Cardiac septum (tissue), 1 donor: ENCODE measurements at places on chromosomes 12 and 14. TPM values are rescaled to one million over a fixed set of nuclear protein-coding genes. Genes with fewer than 3 reads are reported as not detected.
A peak's percentile ranks its signal among the peaks of the same experiment; 100 is the strongest.

FOXM1 gene
- 0.24 TPM for total RNA-seq

MAP3K9 gene
- 1.5 TPM for total RNA-seq

- DNase-seq = no peak
Observed at GRCh38 chr14:47167402-47167801, 508.0 kb downstream of the MDGA2 start.

GRCh38 chr14:91778217-91778616 is 46.3 kb upstream of the CATSPERB start:
- no peak for DNase-seq

PPP4R3A gene
- 45.5 TPM for total RNA-seq

- no peak for DNase-seq
Observed at GRCh38 chr14:106134886-106135285, 608.5 kb downstream of the TMEM121 start.

PARPBP gene
- 0.51 TPM for total RNA-seq

DNA sequence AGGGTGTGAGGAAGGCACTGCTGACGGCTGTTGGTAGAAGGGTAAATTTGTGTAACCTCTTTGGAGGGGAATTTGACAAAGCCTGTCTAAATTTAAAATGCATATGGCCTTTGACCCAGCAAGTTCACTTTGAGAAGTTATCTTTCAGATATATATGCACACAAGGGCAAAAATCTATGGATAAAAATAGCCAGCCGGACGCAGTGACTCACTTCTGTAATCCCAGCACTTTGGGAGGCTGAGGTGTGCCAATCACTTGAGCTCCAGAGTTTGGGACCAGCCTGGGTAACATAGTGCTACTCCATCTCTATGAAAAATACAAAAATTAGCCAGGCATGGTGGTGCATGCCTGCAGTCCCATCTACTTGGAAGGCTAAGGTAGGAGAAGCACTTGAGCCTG is 13.4 kb downstream of the UBC start:
- DNase-seq = no peak

DNA sequence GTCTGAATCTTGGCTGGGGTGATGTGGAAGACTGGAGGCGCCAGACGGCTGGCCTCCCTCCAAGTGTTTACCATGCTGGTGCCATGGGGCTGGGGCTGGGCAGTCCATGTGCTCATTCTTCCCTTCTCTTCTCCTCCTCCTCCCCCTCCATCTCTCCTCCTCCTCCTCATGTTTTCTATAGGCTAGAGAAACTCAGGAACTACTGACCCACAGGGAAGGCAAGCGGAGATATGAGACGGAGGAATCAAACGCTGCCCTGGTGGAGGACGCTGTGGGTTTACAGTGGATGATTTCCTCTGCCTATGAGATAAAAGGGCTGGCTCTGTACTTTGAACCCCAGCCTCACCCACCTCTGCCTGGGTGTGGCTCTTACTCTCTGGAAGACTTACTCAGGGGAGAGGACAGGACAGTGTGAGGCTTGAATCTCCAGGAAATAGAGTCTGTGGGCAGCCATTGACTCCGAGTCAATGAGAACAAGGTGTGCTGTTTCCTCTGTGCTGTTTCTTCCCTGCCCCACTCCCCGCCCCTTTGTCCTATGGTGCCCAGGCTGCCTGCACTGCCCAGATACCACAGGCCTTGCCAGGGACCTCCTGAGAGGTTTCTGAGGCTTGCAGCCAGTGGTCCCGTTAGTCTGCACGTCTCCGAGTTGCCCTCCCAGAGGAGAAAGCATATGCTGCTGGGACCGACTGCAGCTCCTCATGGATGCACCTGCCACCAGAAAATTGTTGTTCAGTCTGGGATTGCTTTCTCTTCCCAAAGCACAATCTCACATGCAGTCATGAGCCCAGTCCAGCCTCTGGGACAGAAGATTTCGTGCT is 132.6 kb upstream of the ARHGAP5 start:
- DNase-seq = no peak

MSI1 gene
- total RNA-seq = 9.7 TPM

- no peak for DNase-seq
Observed at GRCh38 chr12:113246478-113247122, 25.3 kb downstream of the TPCN1 start.

MANSC1 gene
- total RNA-seq = 9.2 TPM

KLRC1 gene
- total RNA-seq = 0.16 TPM

GRCh38 chr14:89565607-89566006 is 148.6 kb upstream of the FOXN3 start:
- no peak for DNase-seq

- DNase-seq = no peak
Observed at GRCh38 chr12:120581998-120582397, 796 bp upstream of the POP5 start.

DNA sequence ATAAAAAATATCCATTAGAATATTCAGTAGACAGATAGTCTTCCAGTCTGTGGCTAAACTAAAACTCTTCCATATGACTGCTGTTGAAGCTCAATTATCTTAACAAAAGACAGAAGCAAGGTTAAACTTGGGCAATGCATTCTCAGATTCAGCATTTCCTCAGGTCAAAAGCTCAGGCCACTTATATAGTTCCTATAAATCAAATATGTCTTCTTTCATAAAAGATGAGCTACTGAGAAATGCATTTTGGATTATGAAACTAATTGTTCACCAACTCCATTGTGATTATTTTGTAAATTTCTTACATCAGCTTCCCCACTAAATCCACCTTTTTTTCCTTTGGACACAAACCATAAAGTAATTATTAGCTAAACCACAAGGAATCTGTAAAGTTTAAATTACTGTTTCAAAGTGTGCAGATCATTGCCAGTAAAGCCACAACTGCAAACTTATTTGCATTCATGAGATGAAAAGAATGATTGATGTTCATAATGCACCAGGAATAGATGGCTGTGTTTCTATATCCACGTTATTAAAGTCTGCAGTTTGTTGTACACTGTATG is 224.4 kb downstream of the FBXL14 start:
- no peak for DNase-seq

- no peak for DNase-seq
Observed at GRCh38 chr12:122403831-122404230, 18.6 kb downstream of the CLIP1 start.

HAL gene
- 0.22 TPM for total RNA-seq

PLCZ1 gene
- not detected for total RNA-seq

GRCh38 chr14:74712499-74713394 is at the start of the genes AREL1 and FCF1:
TSS of gene AREL1 (minus strand) at chr14:74713080. CDS start at chr14:74685615, 27,465 bp downstream.
TSS of gene FCF1 (plus strand) at chr14:74713144. CDS start at chr14:74713198, 54 bp downstream.
- peak; percentile 92 for DNase-seq

DNA sequence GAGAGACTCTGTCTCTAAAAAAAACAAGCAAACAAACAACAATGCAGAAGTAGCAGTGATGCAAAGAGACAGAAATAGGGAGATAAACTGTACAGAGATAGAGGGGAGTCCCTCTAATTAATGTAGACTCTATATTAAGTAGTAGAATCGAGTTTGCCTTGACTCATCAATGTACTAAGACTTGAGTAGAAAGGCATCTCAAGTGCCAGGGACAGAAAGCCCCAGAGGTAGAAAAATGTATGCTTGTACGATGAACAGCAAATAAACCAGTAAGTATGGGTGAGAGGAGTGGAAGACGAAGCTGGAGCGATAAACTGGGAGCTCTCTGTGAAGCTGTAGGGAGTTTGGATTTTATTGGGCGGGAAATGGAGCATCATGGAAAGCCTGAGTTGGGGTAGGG is 208.2 kb downstream of the SSPN start:
- no peak for DNase-seq

DNA sequence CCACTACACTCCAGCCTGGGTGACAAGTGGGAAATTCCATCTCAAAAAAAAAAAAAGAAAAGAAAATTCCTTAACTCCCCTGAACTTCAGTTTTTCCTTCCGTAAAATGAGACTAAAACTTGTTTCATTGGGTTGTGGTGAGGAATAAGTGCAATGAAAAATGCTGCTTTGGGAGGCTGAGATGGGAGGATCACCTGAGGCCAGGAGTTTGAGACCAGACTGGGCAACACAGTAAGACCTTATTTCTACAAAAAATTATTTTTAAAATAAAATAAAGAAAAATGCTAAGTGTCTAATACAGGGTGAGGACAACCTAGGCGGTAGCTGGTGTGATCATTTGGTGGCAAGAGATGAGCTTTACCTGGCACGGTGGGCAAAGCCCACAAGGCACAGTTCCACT is 6.9 kb downstream of the SMAGP start:
- no peak for DNase-seq

DNA sequence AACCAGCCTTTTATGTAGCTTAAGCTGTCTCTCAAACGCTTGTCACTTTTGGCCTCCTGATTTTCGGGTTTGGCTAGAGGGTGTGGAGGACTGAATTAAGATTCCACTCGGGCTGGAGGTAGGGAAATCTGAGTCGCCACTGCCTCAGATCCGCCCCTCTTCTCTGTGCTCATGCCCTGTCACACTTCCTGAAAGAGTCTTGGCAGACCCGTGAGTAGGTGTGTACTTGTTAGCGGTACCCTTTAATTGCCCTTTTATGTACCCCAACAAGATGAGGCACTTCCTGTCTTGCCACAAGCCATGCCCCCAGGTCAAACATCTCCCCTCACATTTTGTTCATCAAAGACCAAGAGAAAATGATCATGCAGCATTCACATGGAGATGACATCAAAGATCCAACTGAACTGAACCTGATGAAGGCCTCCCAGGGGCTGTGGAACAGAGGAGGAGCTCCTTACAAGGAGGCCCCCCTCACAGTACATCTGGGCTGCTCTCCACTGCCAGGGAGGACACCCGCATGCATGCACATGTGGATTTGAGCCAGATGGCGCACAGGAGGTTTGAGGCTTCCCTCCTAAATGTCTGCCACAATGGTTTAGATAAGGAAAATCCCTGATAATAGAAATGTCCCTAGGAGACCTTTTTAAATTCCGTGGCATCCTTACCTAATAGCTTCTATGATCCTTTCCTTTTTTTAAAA is 86.5 kb upstream of the CDKN3 start:
- DNase-seq = no peak

DNA sequence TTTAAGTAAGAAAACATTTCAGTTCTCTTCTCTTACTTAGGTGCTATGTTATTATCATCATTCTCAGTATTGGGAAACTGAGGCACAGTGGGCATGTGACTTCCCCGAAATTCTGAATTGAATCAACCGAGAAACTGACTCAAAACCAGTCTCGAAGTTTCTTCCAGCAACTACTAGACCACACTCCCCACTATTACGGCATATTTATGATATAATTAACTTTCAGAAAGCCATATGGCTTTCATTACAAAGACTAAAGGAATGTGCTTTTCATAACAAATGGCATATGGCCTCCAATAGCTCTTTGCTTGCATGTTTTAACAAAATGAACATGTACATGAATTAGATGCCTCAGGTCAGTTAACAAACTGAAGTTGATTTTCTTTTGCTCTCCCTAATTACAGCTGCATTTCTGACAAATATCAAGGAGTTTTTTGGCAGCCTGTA is 182.9 kb upstream of the SLC38A2 start:
- no peak for DNase-seq

KLRD1 gene
- total RNA-seq = 1.1 TPM

DNA sequence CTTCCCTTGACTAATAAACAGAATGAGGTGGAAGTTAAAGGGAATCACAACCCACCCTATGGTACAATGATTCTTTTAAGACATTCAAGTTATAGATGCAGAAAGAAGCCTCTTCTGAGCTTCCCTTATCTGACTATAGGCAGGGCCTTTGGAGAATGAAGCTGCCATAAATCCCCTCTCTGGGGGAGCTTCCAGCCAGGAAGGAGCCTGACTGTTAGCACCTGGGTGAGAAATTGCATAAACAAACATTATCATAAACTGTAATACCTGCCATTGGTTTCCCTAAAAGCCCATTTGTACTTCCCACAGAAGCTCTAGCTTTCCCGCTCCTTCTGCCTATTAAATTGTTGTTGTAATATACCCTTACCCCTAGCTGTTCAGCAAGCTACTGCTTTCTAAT is 81.3 kb upstream of the RESF1 start:
- no peak for DNase-seq

- no peak for DNase-seq
Observed at GRCh38 chr12:122028165-122028904, 6.7 kb downstream of the BCL7A start.

DNA sequence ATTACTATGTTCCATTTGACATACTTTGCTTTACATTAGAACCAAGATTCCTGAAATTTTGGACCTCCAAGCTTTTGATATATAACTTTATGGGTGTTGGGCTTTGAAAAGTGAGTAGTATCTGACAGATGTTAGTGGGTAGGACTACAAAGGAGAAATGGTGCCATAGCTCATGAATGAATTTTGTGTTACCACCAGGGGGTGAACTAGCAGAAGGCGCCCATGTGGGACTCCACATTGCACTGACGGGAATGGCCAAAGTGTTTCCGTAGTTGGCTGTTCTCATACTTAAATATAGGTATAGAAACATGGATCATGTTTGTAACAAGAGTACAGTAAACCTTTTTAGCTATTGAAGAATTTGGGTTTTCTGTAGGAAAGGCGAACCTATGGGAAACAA is 337.5 kb downstream of the FLRT2 start:
- no peak for DNase-seq

DNA sequence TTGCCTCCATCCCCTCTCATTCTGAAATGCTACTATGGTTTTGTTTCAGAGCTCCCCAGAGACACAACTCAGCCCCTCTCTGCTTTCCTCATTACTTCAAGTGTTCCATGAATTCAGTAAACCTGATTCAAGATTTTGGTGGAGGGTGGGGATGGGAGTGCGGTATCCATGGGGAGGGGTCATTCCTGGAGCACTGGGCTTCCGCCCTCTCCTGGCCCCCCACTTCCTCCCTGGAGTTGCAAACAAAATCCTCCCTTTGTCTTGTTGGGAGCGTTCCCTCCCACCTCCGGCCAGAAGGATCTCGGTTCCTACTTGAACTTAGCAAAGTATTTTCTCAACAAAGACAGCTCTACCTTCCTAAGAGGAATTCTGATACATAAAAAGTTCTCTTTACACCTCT is 71.8 kb upstream of the LTA4H start:
- no peak for DNase-seq

GRCh38 chr14:55847766-55848165 is 267.8 kb downstream of the KTN1 start:
- DNase-seq = no peak

DNA sequence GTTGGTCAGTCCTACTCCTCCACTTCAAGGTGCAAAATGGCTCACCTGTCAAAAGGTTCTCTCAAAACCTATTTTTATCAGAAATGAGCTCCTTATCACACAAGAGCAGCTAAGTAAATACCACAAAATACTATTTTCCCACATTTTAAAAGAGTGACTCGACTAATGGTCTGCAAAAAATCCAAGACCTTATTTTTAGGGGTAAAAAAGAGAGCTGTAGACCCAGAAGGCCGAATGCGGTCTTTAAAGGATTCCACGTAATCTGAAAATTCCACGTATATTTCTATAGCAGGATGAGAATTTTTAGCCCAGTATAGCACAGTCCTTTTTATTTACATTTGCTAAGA is 3.8 kb downstream of the C14orf93 start:
- no peak for DNase-seq

KRT3 gene
- not detected for total RNA-seq

DNA sequence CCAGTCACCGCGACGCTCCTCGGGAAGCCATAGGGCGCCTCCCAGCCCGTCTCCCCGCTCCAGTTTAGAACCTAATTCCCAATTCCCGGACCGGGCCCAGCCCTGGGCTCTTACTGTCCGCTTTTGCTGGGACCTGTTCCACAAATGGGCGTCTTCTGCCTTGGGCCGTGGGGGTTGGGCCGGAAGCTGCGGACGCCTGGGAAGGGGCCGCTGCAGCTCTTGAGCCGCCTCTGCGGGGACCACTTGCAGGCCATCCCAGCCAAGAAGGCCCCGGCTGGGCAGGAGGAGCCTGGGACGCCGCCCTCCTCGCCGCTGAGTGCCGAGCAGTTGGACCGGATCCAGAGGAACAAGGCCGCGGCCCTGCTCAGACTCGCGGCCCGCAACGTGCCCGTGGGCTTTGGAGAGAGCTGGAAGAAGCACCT is 797 bp downstream of the UNG start:
- no peak for DNase-seq
